Activated gamma-delta T cell treated with Interleukin-2 at 50 U/mL for 16 hours (primary cell): ENCODE measurements at places on chromosomes 3 and 15.
A peak's percentile ranks its signal among the peaks of the same experiment; 100 is the strongest.

DNA sequence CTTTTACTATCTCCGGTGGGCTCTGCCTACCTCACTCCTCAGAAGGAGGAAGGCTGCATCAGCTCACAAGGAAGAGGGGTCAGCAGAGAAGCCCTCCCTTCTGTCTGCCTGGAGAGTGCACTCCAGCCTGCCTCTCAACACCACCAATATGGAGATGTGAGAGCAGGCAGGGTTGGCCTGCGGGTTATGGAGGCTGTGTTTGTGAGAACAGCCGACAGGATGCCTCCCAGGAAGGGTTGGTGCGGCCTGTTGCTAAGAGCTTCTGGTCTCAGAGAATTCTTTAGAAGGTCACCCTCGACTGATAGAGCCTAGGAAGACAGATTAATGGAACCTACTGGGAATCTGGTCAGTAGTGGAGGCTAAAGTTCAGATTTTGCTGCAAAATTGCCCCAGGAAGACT, 326.1 kb downstream of the NTRK3 start:
- DNase-seq = no peak

- no peak for DNase-seq
Measured at GRCh38 chr15:63240109-63240508, 37.3 kb upstream of the APH1B start.

DNA sequence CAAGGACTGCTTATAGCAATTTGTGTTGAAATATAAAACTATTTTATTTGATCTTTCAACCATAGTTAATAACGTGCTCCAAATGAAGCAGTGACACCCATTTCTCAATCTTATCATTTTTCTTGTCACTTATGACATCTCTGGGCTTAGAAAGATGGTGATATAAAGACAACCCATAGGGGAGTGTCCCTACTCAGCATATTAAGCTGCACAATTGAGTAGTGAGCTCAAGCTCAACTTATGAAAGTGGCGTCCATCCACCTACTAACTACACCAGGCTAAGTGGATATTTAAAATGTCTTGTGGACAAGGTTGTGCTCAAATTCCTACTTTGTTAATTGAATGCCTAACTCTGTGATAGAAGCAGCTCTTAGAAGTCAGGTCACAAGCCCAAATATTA, 46.7 kb downstream of the SLC9C1 start:
- no peak for DNase-seq

DNA sequence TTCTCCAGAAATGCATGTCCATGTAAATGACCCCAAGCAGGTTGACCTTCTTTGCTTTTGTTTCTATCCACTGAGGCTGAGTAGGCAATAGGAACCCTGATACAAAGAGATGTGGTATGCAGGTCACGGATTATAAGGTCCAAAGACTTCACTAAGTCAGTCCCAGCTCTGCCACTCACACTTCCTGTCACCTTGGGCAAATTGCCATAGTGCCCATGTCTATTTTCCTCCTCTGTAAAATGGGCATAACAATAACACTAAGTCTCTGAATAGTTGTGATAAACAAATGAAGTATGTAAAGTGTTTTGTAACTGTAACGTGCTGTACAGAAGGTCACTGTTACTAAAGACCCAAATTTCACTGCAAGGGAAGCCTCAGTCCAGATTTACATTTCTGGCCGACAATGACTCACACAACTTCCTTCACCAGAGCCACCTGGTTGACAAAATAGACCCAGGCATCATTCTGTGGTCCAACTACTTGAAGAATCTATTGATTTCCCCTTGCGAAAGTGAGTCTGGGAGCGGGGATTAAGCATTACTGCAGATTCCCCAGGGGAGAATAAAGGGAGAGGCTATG, 175.4 kb upstream of the LPP start:
- no peak for DNase-seq

- DNase-seq = no peak
Measured at GRCh38 chr3:98109807-98110549, 20.5 kb upstream of the OR5H1 start.

DNA sequence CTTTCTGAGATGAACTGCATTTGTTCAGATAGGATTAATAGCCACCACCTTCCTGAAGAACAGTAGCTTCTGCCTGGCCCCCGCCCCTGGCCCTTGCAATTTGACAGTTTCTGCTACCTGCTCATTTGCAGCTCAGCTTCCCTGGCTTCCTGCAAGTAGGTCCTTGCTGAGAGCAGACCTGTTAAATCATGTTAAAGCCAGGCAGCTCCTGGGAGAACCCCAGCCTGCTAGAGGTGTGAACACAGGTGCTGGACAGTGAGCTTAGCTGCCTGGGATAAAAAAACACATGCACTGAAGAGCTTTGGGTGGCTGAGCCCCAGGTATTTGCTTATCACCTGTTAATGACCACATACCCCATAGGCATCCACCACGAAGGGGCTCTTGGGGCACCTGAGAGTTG, 143.4 kb downstream of the PTPRG start:
- no peak for DNase-seq

DNA sequence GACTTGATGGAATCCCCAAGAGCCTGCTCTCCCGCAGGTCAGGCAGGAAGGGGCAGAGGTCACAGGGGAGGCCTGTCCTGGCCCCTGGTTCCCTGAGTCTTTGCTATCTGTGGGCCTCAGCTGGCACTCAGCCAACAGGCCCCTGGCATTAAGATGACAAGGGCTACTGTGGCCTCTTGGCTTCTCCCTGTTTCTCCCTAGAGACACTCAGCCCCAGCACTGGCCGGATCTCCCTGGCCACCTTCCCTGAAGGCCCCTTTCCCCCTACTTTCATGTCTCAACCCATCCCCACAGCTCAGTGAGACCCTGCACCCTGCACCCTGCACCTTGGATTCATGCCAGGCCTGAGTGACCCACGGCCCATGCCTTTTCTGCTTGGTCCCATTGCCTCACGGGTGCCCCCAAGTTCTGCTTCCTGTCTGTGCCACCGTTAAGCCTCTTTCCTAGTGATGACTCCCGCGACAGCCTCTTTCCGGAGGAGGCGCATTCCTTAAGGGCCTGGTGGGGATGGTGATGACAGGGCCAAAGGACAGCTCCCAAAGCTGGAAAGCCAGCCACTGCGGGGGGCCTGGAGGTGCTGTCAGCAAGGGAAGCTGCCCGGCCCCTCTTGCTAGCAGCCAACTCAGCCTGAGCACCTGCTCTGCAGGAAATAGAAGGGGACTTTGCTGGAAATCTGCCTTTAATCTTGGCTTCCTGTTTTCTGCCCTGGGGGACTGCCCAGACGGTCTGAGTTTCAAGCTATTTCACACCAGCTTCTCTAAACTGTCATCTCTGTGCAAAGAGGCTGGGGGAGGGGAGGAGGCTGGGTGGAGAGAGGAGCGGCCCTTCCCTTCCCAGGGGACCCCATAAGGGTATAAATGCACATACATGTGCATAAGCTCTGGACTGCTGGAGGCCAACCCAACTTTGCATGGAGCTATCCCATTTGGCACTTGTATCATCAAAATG, 4.8 kb upstream of the CSK start:
- peak; percentile 60 for DNase-seq

GRCh38 chr3:101509281-101509680, 3.7 kb downstream of the SENP7 start:
- no peak for DNase-seq

GRCh38 chr3:35664460-35664919, 25.2 kb downstream of the ARPP21 start:
- DNase-seq = no peak

- DNase-seq = no peak
Measured at GRCh38 chr3:102092617-102093466, 243.5 kb downstream of the NFKBIZ start.

GRCh38 chr3:47971081-47971480, 45.1 kb downstream of the MAP4 start:
- DNase-seq = no peak
